ENCODE measurements at places on chromosomes 5 and 9. TPM values are rescaled to one million over a fixed set of nuclear protein-coding genes. Genes with fewer than 3 reads are reported as not detected.

RLN2 gene
- not detected for total RNA-seq

CSF1R gene
- total RNA-seq, result 22.4 TPM

ZNF354C gene
- 38.3 TPM for total RNA-seq

FBXW2 gene
- 63.0 TPM for total RNA-seq

FANCC gene
- 32.6 TPM for total RNA-seq

FCN2 gene
- total RNA-seq, result not detected

UCK1 gene
- 29.6 TPM for total RNA-seq

ROPN1L gene
- 3.6 TPM for total RNA-seq

GABRA6 gene
- not detected for total RNA-seq

ADGRD2 gene
- not detected for total RNA-seq

BTNL9 gene
- total RNA-seq, result 4.7 TPM

NPDC1 gene
- total RNA-seq, result 56.4 TPM

GADD45G gene
- 130 TPM for total RNA-seq

ADCY2 gene
- 17.5 TPM for total RNA-seq

SH3TC2 gene
- 19.6 TPM for total RNA-seq

PBX3 gene
- 48.7 TPM for total RNA-seq

ABCA1 gene
- total RNA-seq, result 64.8 TPM

C5 gene
- 10.0 TPM for total RNA-seq

SPATA31D4 gene
- total RNA-seq, result not detected

STING1 gene
- 20.9 TPM for total RNA-seq

CARTPT gene
- total RNA-seq, result not detected

Measured in camera-type eye (tissue), 1 donor.